ENCODE measurements at places on chromosomes 2 and 18.

GRCh38 chr2:67560771-67561456, 163.8 kb downstream of the ETAA1 start:
- DNase-seq: no peak

- no peak for DNase-seq
Observed at GRCh38 chr2:98145070-98145469, 58.1 kb downstream of the VWA3B start.

- DNase-seq: no peak
Observed at GRCh38 chr2:140734992-140735391, 1395.8 kb downstream of the LRP1B start.

GRCh38 chr2:130898553-130898952, 61.8 kb downstream of the ARHGEF4 start:
- DNase-seq: no peak

DNA sequence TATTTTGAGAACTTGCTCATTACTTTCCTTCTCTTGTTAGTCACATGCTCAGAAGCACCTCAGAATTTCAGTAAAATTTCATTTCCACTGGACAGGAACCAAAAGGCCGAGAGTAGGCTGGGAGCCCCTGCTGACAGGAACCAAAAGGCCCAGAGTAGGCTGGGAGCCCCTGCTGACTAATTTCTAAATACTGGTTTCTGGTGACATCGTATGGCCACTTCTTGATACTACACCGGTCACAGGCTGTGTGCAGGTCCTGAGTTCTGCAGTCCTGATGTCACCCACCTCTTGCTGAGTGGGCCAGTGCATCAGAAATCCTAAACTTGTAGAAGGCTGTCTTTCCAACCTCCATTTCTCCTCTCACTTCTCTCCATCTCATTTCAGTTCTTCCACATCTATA, 17.7 kb upstream of the EN1 start:
- peak; percentile 28 for DNase-seq

- no peak for DNase-seq
Observed at GRCh38 chr2:189374481-189374880, 66.8 kb upstream of the WDR75 start.

GRCh38 chr2:236668531-236668969, 98.9 kb downstream of the ACKR3 start:
- DNase-seq: no peak

DNA sequence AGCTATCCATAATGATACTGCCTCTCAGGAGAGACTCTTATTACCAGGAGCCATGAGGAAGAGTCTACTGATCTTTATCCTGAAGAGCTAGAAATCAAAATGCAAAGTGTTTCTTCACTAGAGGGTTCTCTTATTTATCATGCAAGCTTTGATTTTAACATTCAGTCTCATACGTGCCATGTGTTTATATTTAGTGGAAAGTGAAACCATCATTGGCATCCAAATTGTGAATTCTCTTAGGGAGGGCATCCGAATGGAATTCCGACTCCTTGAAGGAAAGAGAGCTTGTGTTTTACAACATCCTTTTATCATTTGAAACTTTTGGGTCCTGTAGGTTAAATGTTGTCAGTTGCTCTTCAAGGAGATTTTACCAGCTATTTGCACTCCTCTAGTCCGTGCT, 170.4 kb upstream of the SESTD1 start:
- DNase-seq: no peak

- DNase-seq: no peak
Observed at GRCh38 chr18:22335731-22336198, 82.0 kb downstream of the CTAGE1 start.

DNA sequence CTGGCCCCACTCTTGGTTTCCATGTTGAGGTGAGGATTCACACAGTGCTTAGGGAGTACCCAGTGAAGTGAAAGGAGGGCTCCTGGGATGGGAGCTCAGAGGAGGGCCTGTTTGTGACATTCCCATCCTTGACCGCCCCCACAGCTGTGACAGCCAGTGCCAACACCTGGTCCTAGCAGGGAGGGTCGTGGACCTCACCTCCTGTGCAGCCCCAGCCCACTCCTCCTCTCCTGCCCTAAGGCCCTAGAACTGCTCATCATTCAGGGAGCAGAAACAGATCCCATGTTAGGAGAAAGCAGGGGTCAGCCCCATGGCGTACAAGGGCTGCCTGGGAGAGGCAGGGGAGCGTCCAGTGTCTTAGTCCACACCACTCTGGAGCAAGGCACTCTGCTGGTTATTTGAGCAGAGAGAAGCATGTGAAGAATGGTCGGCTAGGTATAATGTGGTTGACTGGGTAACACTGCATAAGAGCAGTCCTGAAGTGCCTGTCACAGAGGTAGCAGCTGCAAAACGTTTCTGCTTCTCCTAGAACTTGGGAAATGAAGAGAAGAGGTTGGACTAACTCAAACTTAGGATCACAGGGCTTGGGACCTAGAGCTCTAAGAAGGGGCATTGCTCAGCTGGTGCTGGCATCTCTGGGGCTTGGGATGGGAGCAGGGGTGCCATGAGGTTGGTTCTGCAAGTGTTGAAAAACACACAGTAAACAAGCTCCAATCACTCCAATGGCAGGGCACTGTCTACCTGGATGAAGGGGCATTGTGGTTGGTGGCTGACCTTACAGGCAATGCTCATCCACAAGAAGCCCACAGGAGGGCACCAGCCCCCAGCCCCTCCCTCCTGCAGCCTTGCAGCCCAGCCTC, 55.6 kb downstream of the FAM168B start:
- no peak for DNase-seq

GRCh38 chr18:5463390-5463789, 80.4 kb downstream of the EPB41L3 start:
- no peak for DNase-seq

- no peak for DNase-seq
Observed at GRCh38 chr2:47946593-47946992, 40.3 kb upstream of the FBXO11 start.

- DNase-seq: peak; percentile 8
Observed at GRCh38 chr2:44981714-44982108, 27.5 kb downstream of the SIX2 start.

GRCh38 chr2:98538280-98539041, 69.9 kb downstream of the COA5 start:
- no peak for DNase-seq

DNA sequence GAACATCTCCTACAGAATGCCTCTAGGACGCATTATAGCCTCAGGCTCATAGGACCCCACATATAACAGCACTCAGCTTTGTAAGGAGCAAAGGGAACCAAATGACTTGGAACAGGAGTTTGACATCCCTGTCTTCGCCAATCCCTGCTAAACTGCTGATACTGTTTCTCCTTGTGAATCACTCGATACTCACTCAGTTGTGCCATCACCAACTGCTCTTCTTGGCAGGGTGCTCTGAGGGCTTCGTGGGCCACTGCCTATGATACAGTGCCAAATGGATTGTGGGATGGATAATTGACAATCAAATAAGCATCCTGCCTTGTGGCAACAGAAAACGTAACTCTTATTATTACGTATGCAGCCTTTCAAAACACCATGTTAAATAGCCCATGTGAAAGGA, 396.3 kb downstream of the RIT2 start:
- DNase-seq: peak; percentile 96

DNA sequence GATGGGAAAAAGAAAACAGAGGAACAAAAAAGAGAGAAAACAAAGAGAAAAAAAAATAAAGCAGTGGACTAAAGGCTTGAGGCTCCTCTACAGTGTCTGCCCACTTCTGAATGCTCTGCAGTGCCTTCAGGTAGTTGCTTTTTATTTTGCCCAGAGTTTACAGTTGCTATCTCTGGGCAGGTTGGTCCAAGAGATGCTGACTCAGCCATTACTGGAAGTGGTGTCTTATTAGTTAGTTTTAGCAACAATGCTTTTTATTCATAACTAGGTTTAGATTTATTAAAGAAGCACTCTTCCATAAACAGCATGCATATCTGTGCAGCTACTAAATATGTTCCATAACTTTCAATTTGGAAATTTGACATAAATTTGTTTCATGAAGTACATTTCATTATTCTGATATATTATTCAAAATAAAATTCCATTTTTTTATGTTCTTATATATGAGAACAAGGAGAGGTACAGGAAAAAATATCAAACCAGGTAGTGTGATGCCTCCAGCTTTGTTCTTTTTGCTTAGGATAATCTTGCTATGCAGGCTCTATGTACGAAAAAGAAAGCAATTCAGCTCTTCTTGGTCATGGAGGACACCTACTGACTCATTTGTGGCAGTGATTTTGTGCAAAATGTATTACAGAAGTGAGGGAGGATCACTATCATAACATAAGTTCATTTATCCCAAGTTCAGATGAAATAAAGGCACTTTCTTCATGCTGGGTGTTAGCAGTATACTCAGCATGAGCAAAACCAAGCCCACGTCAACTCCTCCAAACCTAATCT, 69.5 kb downstream of the RPIA start:
- no peak for DNase-seq

- no peak for DNase-seq
Observed at GRCh38 chr18:54776282-54776977, 51.8 kb upstream of the RAB27B start.

- no peak for DNase-seq
Observed at GRCh38 chr2:8461341-8461740, 220.5 kb upstream of the ID2 start.

DNA sequence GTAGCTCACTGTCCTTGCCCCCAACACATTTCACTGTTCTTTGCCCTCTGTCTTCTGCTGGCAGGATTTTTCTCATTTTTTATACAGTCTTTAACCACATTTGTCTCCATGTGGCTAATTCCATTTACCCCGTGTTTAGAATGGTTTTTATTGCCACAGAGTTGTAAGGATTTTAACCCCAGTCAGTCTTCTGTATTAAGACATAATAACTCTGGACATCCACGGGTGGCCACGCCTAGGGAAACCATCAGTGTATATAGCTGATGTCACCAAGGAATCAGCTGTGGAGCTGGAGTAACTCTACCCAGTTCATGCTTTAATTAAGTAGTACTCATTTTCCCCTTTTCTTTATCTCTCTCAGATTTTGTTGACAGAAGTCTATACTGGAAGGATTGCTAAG, 139.8 kb downstream of the MAP4K4 start:
- no peak for DNase-seq

GRCh38 chr2:86368161-86368824, 30.9 kb upstream of the REEP1 start:
- DNase-seq: no peak

- no peak for DNase-seq
Observed at GRCh38 chr2:109297566-109298490, 168.8 kb downstream of the SH3RF3 start.

DNA sequence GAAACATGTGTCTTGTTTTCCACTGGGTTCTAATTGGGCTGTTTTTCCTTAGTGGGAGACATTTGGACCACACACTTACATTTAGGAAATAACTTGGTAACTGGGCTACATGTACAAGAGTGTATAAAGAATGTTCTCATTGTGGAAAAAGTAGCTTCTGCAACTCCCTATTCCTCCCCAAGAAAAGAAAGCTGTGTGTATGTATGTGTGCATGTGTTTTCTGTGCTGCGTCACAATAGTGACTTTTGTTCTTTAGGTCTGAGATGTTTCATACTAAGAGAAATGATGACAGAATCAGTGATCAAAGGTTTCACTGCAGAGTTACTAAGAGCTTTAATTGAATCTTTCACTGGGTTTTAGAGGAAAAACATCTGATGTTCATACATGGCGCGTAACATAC, 82.7 kb downstream of the TANC1 start:
- no peak for DNase-seq

GRCh38 chr2:38037757-38038621, 38.0 kb downstream of the CYP1B1 start:
- no peak for DNase-seq

DNA sequence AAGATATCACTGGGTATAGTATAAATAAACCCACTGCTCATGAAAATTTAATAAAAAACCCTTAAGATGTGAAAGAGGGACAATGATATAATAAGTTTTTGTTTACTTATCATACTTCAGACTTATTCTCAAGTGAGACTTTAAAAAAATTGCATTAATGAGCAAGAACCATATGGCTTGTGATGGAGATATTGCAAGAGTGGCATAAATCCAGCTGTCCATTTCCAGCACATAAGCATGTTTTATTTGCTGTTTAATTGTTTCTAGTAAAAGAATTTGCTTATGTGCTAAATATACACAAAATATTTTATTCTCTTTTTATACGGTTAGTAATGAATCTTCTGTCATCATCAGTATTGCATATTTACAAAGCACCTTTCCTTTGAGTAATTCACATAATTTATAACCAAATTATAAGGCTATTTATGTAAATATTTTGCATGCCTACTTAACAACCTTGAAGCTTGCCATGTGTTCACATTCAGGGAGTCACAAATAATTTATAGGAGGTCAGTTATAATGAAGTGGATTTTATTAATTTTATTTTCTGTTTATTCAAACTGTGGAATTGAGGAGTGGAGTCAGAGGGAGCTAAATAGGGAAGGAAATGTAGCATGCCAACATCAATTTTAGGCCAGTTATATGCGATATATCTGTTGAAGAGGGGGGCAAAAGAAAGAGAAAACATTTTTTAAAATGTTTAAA, 318.5 kb upstream of the CWC22 start:
- peak; percentile 47 for DNase-seq

GRCh38 chr2:23381485-23381884, 3.5 kb upstream of the KLHL29 start:
- DNase-seq: no peak

DNA sequence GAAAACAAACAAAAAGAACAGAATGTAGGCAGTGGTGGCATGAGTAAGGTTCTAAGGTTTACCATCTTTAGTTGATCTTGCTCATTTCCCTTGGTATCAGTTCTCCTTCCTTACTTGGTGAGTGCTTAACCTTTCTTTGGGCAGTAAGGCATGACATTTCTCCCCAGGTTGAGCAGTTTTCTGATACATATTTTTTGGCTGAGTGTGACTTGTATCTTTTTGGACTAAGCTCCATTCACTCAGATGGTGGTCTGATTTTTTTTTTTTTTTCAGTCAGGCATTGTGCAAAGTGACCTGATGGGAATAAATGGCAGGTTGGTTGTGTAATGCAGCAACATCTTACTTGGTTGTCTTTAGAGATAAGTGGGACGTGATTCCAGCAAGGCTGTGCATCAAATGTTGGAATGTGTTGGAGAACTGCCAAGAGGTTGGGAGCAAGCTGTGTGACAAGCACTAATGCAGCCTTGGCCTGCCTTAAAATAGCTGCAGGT, 15.1 kb downstream of the SPTBN1 start:
- peak; percentile 55 for DNase-seq

DNA sequence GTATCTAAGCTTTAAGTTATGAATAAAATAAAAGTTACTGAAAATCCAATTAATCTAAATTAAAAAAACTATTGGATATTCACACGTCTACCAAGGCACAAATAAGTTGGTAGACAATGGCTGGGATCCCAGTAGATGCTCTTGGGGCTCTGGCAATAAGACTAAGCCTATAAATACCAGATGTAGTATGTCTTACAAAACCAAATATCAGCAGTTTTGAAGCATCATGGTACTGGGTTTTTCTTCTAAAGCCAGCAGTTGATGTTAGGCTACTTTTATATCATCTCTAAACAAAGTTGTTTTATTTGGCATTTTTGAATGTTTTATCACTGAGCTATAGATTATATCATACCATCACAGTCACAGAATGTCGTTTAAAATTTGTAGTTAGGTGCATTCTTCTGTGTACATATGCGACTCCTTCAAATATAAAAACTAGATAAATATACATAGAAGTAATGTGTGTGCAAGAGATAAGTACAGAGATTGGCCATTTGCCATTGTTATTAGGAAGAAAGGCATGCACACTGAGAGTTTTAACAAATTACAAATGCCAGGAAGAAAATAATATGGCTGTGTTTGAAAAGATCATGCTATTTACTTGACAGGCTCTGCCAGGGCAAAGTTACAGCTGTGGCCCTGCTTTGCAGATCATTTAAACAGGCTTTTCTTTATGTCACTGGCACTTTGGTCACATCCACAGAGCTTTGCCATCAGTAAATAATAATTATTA, 21.6 kb upstream of the TMEM17 start:
- DNase-seq: no peak

Data from NCI-H446 treated with DMSO at 0.1 percent for 48 hours (cell line).